ENCODE measurements at places on chromosomes 5 and 9.

DNA sequence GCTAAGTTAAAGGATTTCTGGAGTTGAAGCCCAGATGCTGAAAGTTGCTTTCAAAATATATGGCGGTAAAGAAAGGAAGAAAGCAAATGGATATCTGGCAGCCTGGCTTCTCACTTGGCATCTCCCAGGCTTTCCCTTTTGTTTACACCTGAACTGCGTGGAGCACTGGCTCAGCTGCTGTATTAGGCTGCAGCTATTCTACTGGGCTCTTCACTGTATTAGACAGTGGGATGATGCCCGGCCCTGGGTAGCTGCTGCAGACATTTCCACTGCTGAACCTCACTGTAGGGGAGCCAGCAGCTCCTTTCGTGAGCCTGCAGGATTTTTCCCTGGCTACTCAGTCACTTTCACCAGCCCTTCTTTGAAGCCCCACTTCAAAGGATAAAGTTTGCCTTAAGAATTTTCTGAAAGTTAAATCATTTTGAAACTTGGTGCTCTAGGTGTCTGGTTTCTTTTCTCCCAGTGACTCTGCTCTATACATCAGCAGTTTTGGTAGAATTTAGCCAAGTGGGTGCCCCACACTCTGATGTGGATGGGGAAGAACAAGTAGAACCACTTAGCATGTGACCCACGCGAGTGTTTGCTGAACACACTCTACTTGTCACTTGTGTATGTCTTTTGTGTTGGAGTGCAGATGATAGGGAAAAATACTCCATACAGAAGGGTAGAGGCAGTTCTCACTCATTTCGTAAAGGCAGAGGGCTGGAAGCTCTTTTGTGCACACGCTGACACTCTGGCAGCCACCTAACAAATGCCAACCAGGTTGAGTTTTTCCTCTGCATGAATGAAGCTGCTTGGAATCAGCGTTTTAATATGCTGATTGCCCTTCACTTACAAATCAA, 49.9 kb downstream of the C9orf152 start:
- DNase-seq, result no peak

- no peak for DNase-seq
Observed at GRCh38 chr5:67246108-67246507, 49.5 kb upstream of the CD180 start.

GRCh38 chr5:93582677-93583438, at the start of gene NR2F1:
Gene NR2F1 (plus strand): TSS chr5:93583222. CDS start chr5:93585024, 1,802 bp downstream.
- no peak for DNase-seq

- no peak for DNase-seq
Observed at GRCh38 chr5:213803-214395, 4.1 kb downstream of the CCDC127 start.

- DNase-seq, result no peak
Observed at GRCh38 chr5:169299191-169299662, 1.7 kb downstream of the SLIT3 start.

DNA sequence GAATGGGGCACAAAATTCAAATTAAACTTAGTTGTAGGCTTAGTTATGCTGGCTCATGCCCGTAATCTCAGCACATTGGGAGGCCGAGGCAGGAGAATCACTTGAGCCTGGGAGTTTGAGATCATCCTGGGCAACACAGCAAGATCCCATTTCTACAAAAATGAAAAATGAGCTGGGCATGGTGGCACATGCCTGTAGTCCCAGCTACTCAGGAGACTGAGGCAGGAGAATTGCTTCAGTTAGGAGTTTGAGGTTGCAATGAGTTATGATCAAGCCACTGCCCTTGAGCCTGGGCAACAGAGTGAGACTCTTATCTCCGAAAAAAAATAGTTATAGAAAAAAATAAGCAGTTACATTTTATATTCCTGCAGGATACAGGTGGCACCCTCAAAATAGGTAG, 20.7 kb upstream of the GFPT2 start:
- DNase-seq, result no peak

GRCh38 chr9:119810645-119811429, 441.6 kb upstream of the BRINP1 start:
- no peak for DNase-seq

DNA sequence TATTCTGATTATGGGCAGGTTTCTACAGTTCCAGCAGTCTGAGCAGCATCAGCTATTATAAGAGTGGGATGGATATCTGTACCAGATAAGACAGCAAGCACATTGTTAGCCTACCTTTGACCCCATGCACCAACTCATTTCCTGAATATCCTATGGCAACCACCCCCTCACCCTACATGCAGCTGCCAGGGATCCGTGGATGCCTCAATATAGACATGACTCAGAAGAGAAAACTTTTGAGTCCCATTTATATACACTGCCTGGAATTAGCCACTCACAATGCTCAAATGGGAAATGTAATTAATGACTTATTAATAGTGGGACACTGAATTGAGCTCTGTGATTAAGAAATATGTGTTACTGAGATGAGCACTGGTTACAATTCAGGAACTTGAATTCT, 124.4 kb downstream of the SSBP2 start:
- no peak for DNase-seq

- DNase-seq, result no peak
Observed at GRCh38 chr5:149177911-149178565, 36.7 kb downstream of the ABLIM3 start.

- DNase-seq, result peak; percentile 47
Observed at GRCh38 chr5:135332519-135333150, 66.4 kb downstream of the MACROH2A1 start.

GRCh38 chr5:1384521-1384920, 39.6 kb upstream of the CLPTM1L start:
- DNase-seq, result no peak

DNA sequence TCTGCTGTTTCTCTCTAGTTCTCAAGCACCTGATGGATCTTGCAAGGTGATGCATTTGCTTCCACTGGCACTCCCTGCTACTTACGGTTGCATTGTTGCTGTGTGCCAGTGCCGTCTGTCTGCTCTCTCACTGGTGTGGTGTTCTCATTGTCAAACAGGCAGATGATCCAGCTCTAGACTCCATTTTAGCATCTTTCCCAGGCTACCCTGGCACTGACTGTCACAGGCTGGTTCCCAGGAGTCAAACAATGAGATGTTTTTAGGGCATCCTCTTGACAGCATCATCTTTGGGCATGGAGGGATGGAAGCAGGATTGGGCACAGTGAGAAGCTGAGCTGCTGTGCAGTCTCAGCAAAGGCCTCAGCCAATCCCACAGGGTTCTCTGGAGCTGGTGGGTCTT, 12.9 kb downstream of the MTRR start:
- no peak for DNase-seq

GRCh38 chr5:170114271-170114670, 8.6 kb downstream of the FOXI1 start:
- no peak for DNase-seq

DNA sequence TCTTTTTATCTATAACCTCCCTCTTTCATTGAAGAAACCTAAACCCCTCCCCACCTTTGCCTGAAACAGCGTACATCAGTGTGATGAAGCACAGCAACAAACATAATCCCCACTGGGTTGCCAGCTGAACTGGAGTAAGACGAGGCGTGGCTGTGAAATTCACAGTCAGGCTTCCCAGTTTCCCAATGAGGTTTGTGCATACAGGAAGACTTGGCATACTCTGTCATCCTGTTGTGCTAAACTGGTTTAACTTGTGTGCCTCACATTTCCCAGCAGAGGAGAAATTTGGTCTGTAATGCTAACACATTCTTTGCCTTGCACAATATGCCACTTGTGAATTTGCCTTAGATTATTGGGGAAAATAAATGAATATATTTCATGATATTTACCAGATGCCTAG, 121.5 kb downstream of the SV2C start:
- no peak for DNase-seq

GRCh38 chr5:74490814-74491213, 149.7 kb downstream of the ENC1 start:
- DNase-seq, result no peak

GRCh38 chr5:168251259-168251658, 40.2 kb upstream of the WWC1 start:
- DNase-seq, result no peak

DNA sequence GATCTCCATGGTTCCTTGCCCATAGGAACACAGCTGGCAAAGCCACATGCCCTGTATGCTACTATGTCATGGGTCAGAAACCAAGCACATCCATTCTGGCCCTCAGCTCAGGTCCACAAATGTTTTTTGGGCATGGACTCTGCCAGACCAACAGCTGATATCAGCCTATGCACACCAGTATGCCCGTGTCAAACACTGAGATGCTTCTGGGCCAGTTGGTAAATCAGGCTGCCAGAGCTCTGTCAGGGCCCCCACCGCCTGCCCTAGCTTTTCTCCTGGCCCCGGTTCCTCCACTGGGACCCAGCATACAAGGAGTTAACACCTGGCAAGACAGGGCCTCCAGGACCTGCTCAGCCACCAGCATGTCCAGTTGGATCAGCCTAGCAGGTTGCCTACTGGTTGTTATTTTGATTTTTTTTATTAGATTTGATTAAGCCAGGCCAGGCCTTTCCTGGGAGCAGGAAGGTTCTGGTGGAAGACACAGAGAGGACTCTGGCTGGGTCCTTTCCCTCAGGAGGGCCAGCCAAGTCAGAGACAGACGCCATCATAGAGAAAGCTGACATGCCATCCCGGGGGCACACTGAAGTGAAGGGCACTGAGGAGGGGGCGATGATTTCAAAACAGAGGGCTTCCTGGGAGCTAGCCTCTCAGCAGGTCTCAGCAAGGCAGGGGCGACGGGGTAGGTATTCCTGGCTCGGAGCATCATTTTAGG, 65.8 kb downstream of the TSTD2 start:
- DNase-seq, result no peak

GRCh38 chr5:82275216-82275664, 2.9 kb downstream of the RPS23 start:
- no peak for DNase-seq

- no peak for DNase-seq
Observed at GRCh38 chr9:98185021-98185567, 7.3 kb downstream of the CORO2A start.

DNA sequence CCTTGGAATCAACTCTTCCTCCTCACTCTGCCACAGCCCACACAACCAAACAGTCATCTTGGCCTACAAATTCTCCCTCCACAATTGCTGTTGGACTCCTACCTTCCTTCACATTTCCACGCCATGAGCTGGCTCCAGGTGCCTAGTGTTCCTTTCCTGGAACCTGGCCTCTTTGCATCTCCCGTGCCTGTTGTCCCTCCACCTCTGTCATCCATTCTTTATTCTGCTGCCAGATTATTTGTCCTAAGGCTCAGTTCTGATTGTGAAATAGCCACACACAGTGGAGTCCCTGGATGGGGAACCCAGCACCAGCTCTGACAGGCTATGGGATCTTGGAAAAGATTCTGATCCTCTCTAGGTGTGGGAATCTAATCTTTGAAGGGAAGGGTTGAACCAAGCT, 109.1 kb upstream of the ANKH start:
- DNase-seq, result no peak

- no peak for DNase-seq
Observed at GRCh38 chr5:72539038-72539437, 31.8 kb upstream of the ZNF366 start.

GRCh38 chr5:133750856-133751255, 138.5 kb upstream of the FSTL4 start:
- DNase-seq, result no peak

GRCh38 chr5:156096259-156096658, 230.7 kb upstream of the SGCD start:
- DNase-seq, result no peak

DNA sequence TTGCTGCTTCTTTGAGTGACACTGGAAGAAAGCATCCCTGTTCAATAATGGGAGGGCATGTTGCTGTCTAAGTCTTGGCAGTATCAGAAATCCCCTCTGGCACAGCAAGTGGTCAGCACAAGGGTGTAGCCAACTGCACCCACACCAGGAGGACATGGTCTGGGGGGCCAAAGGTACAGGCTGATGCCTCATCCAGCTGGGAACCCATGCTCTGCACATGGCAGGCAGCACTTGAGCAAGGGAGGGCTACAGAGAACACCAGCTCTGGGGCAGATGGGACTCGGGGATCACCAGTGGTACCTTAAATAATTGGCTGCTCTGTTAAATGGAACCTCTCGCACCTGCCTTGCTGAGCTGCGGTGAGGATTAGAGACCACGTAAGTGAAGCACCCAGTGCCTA, 265.2 kb downstream of the SYK start:
- no peak for DNase-seq

GRCh38 chr9:71647094-71647591, 121.2 kb downstream of the CEMIP2 start:
- DNase-seq, result no peak

Measured in T-helper 2 cell (primary cell).